ENCODE measurements at places on chromosomes 1 and 21.

DNA sequence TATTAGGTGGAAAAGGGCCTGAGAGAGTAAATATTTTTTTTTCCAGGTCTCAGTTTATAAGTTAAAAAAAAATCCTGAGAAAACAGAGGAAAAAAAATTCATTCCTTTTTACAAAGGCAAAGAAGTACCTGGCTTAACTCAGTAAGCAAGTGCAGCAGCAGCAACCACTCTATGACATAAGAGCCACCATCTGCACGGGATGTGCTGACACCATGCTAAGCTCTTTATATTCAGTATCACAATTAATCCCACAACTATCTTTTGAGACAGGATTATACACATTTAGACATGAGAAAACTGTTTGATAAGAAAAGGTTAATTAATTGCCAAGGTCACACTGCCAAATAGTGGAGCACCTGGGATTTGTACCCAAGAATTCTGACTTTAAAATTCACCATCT, 13.4 kb upstream of the DPT start:
- DNase-seq: no peak

DNA sequence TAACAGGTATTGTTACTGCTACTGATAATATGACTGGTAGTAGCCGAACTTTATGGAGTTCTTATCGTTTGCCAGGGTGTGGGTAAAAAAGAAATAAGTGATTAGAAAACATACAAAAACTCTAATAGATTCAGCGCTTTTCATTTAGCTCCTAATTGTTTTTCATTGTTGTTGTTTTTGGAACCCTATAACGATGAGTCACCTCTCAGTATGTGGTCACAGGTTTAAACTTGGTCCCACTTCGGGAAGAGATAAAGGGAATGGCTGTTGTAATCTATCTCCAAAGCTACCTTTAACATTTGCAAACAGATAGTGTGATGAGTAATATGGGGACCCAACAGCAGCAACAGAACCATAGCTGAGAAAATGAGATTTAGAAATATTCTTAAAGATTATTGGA, 62.7 kb upstream of the BCL10 start:
- DNase-seq: no peak

- DNase-seq: peak; percentile 48
Observed at GRCh38 chr21:40688106-40688864, 158.7 kb downstream of the DSCAM start.

DNA sequence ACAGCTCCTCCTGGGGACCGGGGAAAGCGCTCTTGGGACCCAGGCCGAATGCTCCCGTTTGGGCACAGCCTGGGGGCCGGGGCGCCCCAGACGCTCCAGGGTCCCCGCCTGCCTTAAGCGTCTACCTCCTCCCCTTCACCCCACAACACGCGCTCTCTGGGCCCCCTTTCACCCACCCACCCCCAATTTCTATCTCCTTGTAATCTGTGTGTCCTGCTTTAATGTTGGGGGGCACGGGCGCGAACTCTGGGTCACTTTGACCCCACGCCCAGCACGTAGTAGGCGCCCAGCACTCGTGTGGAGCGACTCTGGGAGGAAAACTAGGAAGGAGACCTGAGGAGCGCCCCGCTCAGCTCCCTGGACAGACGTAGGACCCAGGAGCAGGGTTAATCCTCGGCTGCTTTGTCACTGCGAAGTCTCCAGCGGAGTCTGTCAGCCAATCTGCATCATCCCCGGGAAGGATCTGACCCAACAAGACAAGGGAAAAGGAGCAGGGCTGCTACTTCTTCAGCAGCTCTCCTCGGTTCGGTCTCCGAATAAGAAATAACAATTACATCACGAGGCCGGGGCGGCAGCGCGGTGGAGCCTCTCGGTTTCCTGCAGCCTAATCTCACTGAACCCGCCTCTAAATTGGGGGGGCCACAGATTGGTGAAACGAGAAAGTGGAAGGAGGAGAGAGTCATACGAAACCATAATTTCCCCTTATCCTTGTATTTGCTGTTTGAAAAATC, 757 bp upstream of the NRIP1 start:
- peak; percentile 91 for DNase-seq

DNA sequence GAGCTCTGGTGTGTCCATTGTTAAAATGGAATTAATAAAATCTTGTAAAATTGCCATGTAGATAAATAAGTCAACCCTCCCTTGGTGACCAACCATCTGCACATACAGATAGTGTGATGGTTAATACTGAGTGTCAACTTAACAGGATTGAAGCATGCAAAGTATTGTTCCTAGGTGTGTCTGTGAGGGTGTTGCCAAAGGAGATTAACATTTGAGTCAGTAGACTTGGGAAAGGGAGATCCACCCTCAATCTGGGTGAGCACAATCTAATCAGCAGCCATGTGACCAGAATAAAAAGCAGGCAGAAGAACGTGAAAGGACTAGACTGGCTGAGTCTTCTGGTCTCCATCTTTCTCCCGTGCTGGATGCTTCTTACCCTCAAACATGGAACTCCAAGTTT, 174.8 kb downstream of the LTN1 start:
- no peak for DNase-seq

DNA sequence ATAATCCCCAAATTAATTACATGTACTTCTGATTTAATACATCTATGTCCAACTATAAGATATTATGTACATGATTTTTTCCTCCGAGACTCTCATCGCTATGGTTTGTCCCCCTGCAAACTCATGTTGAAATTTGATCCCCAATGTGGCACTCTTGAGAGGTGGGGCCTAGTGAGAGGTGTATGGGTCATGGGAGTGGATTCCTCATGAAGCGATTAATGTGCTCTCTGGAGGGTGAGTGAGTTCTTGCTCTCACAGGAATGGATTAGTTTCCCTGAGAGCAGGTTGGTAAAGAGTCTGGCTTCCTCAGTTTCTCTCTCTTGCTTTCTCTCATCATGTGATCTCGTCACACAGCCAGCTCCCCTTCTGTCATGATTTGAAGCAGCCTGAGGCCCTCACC, 16.1 kb downstream of the HSF2BP start:
- DNase-seq: no peak

GRCh38 chr1:185906186-185906585, 172.0 kb downstream of the HMCN1 start:
- peak; percentile 59 for DNase-seq

- peak; percentile 19 for DNase-seq
Observed at GRCh38 chr1:208868554-208868953, 624.4 kb upstream of the PLXNA2 start.

DNA sequence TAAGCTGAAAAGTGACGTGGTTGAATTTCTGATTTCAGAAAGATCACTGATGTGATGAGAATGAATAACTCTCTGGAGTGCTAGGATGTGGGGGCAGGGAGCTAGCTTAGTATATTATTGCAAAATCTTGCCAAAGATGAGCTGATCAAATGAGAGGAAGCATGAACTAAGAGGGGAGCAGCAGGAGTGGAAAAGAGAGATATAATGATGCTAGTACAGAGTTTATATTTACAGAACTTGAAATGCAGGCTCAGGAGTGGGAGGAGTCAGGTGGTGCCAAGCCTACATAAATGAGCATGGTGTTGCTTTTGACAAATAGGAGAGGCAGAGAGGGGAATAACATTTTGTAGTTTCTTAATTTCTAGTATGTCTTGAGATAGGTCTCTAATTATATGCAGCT, 38.1 kb upstream of the NBL1 start:
- DNase-seq: no peak

DNA sequence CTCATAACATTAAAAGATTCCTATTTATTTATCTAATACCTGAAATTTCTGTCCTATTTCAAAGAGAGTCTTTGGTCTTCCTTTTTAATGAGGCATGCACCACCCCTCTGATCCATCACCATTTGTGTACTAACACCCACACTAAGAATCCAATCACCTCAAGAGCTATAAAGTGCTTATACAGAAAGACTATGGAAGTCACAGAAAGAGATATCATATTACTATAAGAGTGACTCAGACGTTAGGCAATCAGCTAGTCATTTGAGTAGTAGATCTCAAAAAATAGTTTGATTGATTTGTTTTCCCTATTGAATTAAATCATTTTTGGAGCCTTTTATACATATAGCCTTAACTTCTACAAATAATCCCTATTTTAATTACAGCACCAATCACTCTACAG, 46.1 kb downstream of the NME7 start:
- no peak for DNase-seq

DNA sequence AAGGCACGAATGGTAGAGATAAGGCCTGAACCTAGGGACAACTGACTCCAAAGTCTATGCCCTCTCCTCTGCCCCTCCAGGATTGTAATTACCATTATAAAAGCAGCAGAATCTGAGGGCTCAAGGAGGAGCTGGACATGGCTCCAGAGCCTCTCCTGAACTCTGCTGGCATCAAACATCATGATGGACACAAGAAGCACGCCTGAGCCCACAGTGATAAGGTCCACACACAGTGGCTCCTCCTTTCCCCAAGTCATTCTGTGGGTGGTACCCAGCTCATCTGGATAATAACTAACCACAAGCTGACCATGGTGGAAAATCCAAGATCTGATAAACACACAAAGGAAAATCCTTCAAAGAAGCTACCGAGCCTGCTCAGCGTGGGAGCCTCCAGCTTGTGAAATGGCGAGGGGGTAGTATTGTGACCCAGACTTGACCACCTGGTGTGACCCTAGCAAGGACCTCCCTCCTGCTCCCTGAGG, 85.2 kb downstream of the HIVEP3 start:
- no peak for DNase-seq

DNA sequence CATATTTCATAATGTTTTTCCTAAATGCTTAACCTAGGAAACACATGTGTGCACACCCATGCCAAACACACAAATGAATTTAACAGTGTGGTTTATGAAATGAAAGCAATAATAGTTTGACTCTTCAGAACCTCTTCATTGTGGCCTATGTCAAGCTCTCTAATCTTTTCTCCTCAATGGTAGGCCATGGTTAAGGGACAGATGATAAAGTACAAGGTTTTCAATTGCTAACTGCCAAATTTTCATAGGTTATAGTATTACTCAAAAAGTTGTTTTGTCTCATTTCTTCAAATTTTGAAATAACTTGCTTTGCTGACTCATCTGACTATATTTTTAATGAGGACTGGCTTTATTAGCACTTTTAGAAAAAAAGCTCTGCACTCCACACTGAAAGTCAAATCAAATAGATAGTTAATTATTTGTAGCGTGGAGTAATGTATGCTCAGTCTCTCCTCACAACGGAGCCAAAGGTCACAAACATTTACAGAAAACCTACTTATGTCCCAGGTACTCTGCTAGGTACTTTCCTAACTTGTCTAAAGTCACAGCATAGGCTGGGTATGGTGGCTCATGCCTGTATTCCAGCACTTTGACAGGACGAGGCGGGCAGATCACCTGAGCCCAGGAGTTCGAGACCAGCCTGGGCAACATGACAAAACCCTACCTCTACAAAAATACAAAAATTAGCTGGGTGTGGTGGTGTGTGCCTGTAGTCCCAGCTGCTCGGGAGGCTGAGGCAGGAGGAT, 3.0 kb upstream of the ADCY10 start:
- no peak for DNase-seq

GRCh38 chr1:28910379-28911115, 3.8 kb upstream of the EPB41 start:
- no peak for DNase-seq

- no peak for DNase-seq
Observed at GRCh38 chr1:89723863-89724262, 90.9 kb downstream of the LRRC8C start.

DNA sequence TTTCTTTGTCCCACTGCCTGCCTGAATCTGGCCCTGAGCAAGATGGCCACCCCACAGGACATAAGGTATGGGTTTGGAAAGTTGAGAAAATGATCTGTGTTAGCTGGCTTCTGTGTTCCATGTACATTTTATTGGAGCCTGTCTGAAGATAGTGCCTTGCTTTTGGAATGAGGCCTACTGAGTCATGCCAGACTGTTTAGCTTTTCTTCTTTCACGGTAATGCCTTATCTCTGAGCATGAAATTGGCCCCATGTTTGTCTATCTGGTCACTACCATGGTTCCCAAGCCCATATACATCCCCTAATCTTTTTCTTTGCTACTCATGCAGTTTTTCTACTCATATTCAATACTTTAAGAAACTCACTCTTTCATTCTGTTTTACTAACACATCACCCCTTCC, 85.1 kb upstream of the LMO4 start:
- DNase-seq: peak; percentile 92

GRCh38 chr1:87474098-87474497, 145.4 kb downstream of the LMO4 start:
- no peak for DNase-seq

- DNase-seq: peak; percentile 61
Observed at GRCh38 chr1:173330149-173330951, 123.2 kb upstream of the TNFSF4 start.

GRCh38 chr1:2544093-2544874, 11.9 kb upstream of the TNFRSF14 start:
- DNase-seq: peak; percentile 51

GRCh38 chr1:183567584-183567983, 22.7 kb downstream of the NCF2 start:
- DNase-seq: no peak
